ENCODE measurements at places on chromosomes 12 and 14.

DNA sequence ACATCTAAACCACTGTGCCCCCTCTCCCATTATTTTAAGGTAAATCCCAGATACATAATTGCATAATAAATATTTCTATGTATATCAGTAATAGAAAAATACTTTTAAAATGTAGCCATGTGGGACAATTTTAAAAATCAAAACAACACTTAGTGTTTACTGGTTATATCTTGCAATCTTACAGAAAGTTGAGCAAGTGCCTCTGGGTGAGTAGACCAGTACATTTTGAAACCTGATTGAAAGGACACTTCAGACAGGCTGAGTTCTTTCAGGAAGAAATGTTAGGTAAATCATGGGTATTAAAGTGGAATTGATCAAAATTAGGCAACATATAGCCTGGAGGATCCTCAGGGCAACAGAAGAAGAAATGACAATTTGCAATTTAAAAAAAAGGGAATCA, 7.2 kb downstream of the SLC38A4 start:
- DNase-seq, result no peak

DNA sequence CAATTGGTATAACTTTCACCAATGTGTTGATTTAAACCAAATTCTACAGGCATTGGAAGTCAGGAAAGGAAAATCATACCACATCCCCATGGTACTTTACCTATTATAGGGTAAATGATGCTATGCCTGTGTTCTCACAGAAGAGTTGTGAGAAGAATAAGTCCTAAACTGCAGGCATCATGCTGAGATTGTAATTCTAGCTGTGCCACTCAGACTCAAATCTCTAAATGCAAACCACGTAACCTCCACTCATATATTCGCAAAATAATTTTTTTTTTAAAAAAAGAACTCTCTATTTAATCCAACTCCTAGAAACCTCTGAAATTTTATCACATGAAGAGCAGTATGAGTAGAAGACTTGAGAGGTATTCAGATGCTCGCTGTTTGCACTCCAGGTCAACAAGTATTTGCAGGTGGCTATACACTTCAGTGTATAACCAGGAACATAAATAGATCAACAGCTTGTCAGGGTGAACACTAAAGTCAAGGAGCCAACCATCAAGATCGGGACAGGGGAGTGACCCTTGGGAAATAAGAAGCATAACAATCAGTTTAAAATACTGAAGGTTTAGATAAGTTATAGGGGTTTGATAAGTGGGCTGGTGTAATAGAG, 110.1 kb downstream of the SLC25A21 start:
- no peak for DNase-seq

DNA sequence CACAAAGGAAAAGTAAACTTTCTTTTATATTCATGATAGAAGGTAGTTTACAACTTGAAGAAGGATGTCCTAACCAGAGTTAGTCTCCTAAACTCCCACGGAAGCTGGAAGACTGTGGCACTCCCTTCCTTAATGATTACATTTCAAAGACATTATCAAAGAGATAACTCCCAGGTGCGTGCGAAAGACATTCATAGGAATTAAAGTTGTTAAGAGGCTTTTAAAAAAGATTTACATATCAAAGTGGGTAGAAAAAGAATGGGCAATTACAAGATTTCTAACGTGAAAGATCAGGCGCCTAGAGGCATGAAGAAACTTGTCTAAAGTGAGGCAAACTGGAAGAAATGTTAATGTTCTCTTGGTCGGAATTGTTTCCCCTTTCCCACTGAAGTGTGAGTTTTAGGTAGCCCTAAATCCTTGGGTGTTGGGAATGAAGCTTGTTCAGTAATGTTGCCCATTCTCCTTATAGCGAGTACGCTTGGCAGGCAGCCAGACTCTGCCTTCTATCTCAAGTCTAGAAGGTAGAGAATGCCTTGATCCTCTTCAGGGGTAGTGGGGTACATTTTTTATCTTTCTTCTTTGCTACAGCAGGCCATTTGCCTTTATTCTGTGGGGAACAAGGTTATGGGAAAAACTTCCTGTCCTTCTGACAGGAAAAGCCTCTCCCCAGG, 642.0 kb downstream of the SLC6A15 start:
- DNase-seq, result no peak

- no peak for DNase-seq
Measured at GRCh38 chr14:44317441-44317746, 189.7 kb downstream of the FSCB start.

DNA sequence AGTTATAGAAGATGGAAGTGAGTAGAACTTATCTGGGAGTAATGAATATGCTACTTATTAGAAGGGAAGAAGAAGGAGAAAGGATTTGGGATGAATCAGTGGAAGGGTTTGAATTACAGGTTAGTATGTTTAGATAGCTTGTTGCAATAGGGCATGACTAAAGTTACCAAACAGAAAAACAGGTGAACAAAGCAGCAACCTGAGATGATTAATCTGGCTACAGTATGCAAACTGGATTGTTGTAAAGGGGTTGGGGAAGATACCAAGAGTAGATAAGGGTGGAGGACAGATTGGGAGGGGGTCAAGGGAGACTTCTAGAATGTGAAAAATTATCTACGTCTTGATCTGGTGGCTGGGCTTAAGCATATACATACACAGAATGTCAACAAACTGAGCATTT, 73.4 kb upstream of the CLEC14A start:
- no peak for DNase-seq

- DNase-seq, result peak; percentile 21
Measured at GRCh38 chr12:116955382-116956021, 44.8 kb downstream of the FBXW8 start.

DNA sequence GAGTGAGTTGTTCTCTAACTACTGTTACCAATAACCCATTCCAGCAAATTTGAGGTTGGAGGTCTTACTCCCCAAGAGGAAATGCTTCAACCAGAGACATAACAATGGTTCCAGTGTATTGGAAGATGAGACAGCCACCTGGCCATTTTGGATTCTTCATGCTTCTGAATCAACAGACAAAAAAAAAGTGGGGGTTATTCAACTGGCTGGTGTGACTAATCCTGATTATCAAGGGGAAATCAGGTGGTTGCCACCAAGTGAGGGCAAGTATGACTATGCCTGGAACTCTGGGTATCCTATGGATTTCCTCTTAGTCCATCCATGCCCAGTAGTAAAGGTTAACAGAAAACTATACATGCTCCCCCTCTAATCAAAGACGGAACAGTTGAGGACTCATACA, 29.9 kb upstream of the ZNF641 start:
- no peak for DNase-seq

- DNase-seq, result peak; percentile 3
Measured at GRCh38 chr12:40446385-40446784, 221.6 kb downstream of the LRRK2 start.

DNA sequence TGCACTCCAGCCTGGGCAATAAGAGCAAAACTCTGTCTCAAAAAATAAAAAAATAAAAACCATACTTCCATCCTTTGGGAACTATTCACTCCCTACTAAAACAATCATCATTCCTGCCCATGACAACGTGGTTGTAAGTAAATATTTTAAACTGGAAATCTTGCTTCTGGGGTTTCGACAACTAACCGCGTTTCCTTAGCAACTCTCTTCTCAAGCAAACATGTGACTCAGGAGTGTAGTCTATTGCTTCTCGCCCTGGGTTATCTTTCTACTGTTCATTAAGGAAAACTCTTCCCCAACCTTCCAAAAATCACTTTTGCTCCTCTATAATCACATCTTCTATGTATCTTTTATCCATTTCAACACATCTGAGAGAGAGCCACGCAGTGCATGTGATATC, 21.8 kb downstream of the APPL2 start:
- no peak for DNase-seq

GRCh38 chr14:68295316-68295816, 475.8 kb downstream of the RAD51B start:
- DNase-seq, result no peak

GRCh38 chr12:53868511-53868986, 70.1 kb upstream of the HOXC13 start:
- DNase-seq, result no peak

DNA sequence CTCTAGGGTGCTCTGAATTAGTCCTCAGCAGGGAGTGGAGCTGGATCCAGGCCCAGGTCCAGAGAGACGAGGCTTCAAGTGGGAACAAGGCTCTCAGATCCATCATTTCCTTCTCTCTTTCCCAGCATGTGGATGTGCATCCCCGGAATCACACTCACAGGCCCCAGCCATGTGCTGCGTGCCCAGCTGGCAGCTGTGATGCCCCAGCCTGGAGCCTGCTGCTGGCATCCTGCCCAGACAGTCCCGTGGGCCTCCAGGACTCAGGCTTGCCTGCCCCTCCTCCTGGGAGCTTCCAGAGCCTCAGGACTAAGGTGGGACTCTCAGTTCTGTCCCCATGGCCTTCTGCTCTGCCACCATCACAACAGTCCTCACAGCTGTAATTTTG, 6.2 kb upstream of the KRT84 start:
- no peak for DNase-seq

- DNase-seq, result no peak
Measured at GRCh38 chr12:11183011-11183410, 3.7 kb downstream of the TAS2R42 start.

DNA sequence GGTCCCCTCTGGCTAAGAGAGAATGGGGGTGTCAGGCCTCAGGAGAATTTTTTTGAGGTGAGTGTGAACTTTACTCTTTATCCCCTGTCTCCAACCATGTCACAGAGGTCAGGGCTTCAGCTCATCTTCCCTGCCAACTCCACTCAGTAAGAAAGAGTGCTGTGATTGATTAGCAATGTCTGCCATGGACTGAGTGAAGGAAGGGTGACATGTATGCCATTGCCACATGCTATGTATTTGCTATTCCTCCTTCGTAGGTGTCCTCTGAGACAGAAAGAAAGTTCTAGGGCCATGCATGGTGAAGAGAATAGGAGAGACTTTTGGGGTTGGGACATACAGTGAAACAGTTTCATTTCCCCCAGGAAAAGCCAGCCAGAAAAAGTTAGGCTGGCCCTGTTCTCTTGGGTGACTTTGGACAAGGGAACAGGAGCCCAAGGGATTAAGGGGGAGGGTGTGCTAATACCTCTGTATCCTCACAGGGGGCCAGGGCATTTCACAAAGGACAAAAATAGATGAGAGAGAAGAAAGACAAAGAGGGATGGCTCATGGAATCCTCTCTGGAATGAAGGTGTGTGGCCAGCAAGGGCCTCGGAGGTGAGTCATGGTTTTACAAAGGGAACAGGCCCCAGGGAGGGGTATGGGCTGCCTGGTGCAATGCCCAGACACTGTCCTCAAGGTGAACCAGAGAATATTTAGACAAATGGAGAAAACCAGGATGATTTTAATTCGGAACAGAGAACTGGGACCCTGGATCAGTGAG, 13.9 kb upstream of the MYL2 start:
- no peak for DNase-seq

GRCh38 chr12:66279123-66279712, 23.1 kb upstream of the HELB start:
- DNase-seq, result peak; percentile 37

- no peak for DNase-seq
Measured at GRCh38 chr12:89134213-89134770, 218.0 kb downstream of the DUSP6 start.

DNA sequence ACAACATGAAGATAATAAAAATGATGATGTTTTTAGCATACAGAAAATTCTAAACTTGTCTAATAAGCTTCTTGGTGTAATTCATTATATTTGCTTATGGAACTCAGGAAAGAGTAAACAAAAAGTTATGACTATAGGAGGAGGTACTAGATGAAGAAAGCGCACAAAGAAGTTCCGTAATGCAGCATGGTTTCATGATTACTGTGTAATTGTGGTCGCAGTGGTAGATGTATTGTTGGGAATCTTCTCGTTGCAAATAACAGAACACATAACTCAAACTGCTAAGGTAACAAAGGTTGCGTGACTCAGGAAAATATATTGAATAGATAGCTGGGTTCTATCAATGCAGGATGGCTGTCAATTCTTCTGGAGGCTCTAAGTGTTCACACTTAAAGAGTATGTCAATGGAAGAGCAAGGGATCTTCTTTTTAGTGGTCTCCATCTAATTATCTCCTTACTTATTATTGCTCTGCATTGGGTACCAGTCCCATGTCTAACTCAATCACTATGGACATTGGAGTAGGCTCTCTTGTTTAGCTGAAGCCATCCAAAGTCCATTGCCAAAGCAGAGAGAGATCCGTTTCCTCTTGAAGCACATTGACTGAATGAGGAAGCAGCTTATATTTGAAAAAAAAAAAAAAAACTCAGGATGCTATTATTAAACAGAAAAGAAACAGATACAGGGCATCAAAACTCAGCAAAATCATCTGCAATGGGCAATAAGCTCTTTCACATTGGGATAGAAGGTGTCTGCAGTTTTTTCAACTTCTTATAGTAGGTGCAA, 283.4 kb upstream of the ATP2B1 start:
- peak; percentile 38 for DNase-seq

GRCh38 chr12:109857715-109858114, 22.6 kb downstream of the GLTP start:
- DNase-seq, result no peak

DNA sequence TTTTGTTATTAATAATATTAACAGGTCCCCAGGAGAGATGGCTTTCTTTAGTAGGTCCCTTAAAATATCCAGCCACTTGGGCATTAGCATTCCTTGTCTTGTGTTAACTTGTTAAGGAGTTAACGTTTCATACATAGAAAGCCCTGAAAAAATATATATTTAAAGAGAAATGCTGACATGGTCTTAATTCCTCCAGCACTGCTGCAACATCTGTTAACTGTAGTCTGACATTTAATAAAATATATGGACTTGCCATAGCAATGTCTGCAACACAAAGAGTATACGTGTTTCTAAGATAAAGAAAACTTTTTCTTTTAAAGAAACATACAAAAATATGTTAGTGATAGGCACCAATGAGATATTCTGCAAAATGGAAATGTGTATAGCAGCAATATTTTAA, 10.0 kb downstream of the SLC38A4 start:
- no peak for DNase-seq

DNA sequence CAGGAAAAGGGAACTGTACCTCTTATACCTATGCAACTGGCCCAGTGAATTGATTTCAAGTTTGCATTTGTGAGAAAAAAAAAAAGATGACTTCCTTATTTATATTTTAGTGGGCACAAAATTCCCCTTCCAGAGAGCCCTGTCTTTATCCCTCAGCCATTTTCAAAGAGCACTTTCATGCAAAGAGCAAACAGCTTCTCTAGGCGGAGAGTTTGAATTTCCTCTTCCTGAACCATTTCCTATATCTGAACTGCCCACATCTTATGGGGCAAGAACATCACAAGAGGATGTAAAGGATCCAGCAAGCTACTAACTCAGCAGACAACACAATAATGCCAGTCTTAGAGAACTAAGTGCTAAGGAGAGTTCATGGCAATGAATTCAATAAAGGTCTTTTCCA, 22.3 kb upstream of the PLXNC1 start:
- no peak for DNase-seq

GRCh38 chr12:115044073-115044472, 360.1 kb upstream of the TBX3 start:
- DNase-seq, result no peak

DNA sequence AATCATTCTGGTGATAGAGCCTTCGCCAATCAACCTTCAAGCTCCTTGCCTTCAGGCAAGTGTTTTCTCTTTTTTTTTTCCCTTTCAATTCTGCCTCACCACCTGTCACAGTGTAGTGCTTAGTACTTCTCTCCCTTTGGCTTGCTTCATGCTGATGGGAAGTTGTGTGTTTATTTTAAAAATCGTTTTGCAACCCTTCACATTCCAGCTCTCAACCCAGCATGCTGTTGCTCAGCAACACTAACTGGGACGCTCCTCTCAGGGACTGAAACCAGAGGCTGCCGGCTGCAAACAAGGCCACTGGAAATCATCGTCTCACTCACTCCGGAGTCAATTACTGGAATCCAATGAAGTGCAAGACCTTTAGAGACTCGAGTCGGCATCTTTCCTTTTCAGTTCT, 342.7 kb downstream of the PRKD1 start:
- no peak for DNase-seq

GRCh38 chr12:51000245-51000644, 25.9 kb downstream of the SLC11A2 start:
- DNase-seq, result no peak

- peak; percentile 36 for DNase-seq
Measured at GRCh38 chr12:68613209-68613904, 2.7 kb downstream of the RAP1B start.

Data from activated CD4-positive, alpha-beta T cell treated with anti-CD3 and anti-CD28 coated beads, Interleukin-2, Interleukin-6, amounts not matched to agents 100 ng/mL and 50 ng/mL, durations not matched to agents 16 hours and 8 hours (primary cell).